GM12864 (cell line): ENCODE measurements at places on chromosomes 6 and 20.

DNA sequence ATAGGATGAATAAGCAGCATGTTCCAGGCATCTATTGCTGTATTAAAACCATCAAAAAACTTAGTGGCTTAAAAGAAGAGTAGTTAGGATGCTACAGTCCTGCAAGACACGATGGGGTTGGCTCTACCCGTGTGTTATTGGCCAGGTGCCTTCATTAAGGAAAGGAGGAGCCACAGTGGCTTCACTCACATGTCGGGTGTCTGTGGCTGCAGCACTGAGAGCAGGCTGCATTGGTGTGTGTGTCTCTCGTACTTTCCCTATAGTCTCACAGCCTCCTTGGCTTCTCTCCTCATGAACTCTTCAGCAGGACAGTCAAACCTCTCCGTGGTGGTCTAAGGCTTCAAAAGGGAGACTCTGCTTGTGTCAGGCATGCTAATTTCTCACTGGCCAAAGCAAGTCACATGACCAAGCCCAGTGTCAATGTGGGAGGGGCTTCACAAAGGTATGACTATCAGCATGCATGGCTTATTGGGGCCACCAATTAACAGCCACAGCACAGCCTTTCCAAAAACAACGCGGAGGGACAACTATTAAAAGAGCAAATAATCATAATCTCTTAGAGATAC is 402.8 kb downstream of the KIF16B start:
- DNase-seq: no peak

DNA sequence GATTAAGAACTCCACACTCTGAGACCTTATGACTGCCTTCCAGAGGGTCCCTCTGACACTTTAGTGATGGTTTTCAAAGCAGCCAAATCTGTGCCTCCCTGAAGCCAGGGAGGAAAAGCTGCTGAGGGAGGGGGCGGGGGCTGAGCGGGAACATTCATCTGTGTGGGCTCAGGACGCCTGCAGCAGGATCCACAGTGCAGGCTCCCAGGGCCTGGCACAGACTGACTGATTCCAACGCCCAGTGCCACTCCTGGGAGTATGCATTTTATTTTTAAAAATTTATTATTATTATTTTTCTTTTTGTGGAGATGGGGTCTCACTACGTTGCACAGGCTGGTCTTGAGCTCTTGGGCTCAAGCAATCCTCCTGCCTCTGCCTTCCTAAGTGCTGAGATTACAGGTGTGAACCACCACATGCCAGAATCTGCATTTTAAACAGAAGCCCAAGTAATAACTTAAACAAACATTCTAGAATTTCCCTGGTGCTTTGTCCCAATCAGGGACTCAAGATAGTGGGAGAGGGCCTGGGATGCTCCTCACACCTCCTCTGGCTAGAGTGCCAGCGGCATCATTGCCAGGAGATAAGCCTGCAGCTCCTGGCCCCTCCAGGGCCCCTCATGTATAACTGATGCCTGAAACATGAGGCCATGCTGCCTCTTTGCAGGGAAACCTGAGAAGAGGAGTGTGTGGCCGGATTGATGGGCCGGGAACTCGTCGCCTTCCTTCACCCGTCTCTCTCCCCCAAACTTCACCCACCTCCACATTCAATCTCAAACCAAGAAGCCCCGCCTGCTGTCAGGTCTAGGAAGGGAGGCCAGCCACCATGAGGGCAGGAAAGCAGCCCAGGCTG is 438 bp upstream of the TMC2 start:
- no peak for DNase-seq

- no peak for DNase-seq
These were observed 157.2 kb downstream of the PTPRT start for GRCh38 chr20:43032459-43032858.

GRCh38 chr6:157270308-157270707 is 53.0 kb downstream of the TMEM242 start:
- DNase-seq: no peak

- no peak for DNase-seq
These were observed 1.2 kb downstream of the CDH4 start for GRCh38 chr20:61253264-61253639.

- DNase-seq: no peak
These were observed 455.7 kb upstream of the SOX4 start for GRCh38 chr6:21137700-21138335.

GRCh38 chr6:53768636-53769035 is 26.2 kb upstream of the LRRC1 start:
- DNase-seq: no peak

DNA sequence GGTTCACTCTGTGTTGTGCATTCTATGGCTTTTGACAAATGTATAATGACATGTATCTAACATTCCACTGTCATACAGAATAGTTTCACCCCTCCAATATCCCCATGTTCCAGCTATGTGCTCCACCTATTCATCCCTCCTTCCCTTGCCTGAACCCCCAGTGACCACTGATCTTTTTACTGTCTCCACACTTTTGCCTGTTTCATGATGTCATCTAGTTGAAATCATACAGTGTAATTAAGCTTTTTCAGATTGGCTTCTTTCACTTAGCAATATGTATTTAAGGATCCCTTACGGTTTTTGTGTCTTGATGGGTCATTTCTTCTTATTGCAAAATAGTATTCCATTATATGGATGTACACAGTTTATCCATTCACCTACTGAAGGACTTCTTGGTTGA is 39.8 kb downstream of the TGM6 start:
- no peak for DNase-seq

DNA sequence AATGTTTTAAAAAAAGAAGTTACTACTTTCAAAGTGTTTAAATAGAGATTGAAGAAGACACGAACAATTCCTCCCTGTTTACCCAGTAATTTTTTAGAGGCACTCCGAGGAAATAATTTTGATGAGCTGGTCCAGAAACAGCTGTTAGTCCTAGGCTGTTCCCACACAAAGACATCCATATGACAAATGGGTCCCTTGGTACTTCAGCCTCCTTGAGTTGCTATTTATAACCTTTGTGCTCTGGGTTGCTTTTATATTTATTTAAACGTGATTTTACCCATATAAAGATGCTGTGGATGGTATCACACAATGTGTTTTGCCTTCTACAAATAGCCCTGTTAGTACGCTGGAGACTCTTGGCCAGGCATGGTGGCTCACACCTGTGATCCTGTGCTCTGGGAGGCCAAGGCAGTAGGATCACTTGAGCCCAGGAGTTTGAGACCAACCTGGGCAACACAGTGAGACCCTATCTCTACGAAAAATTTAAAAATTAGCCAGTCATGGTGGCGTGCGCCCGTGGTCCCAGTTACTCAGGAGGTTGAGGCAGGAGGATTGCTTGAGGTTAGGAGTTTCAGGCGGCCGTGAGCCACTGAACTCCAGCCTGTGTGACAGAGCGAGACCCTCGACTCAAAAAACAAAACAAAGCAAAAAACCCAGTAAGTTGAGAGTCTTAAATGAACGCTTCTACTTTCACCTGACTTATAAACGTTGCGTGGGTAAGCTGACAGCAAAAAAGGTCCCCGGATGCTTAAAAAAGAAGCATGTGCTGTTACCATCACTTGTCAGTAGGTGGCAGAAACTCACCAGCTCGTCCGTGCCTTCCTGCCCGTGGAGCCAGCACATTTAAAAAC is 56.9 kb upstream of the ARMH2 start:
- DNase-seq: peak; percentile 59

GRCh38 chr20:8150591-8150990 is 18.5 kb downstream of the PLCB1 start:
- DNase-seq: no peak

GRCh38 chr20:51554538-51555165 is 12.1 kb upstream of the NFATC2 start:
- no peak for DNase-seq

GRCh38 chr6:10268111-10268510 is 146.8 kb downstream of the TFAP2A start:
- DNase-seq: no peak

DNA sequence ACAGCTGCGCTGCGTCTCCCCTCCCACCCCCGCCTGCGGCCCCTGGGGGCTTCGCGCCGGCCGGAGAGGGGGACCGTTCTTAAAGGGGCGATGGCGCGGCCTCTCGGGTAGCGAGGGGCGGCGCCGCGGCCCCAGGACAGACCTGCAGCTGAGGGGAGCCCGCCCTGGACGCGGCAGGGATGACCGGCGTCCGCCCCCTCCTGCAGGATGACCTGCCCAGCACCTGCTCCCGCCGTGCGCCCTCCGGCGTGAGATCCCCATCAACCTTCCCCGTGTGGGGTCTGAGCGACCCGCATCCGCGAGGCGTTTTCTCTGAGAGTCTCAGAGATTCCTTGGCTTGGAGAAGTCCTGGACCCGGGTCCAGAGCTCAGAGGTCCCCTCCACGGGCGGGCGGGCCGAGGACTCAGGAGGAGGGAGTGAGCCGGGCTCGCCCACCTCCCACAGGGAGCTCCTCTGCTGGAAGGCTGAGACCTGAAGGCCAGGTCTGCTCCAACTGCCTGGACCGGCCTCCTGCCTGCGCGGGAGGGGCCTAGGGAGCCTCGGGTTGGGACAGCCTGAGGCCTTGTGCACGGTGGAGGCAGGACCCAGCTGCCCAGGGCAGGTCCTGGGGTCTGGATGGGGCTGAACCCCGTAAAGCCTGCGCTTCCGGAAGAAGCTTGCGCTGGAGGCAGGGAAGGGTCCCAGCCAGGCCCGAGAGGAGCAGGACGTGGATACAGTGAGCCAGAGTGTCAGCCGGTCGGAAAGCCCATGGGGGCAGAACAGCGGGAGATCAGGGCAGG is 532 bp upstream of the NKAIN4 start:
- no peak for DNase-seq
